ENCODE measurements at places on chromosomes 16 and 17. TPM values are rescaled to one million over a fixed set of nuclear protein-coding genes. Genes with fewer than 3 reads are reported as not detected.

DNA sequence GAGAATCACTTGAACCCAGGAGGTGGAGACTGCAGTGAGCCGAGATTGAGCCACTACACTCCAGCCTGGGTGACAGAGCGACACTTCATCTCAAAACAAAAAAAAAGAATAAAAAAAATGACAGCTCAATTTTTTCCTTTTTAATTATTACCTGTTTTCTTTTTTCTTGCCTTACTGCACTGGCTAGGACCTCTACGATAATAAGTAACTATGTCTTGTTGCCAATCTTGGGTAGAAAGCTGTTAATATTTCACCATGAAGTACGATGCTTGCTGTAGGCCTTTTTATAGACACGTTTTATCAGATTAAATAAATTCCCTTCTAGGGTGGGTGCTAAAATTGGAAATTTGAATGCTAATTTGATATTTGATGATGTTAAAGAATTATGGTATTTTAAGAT is 82.8 kb downstream of the GLG1 start:
- no peak for DNase-seq

DNA sequence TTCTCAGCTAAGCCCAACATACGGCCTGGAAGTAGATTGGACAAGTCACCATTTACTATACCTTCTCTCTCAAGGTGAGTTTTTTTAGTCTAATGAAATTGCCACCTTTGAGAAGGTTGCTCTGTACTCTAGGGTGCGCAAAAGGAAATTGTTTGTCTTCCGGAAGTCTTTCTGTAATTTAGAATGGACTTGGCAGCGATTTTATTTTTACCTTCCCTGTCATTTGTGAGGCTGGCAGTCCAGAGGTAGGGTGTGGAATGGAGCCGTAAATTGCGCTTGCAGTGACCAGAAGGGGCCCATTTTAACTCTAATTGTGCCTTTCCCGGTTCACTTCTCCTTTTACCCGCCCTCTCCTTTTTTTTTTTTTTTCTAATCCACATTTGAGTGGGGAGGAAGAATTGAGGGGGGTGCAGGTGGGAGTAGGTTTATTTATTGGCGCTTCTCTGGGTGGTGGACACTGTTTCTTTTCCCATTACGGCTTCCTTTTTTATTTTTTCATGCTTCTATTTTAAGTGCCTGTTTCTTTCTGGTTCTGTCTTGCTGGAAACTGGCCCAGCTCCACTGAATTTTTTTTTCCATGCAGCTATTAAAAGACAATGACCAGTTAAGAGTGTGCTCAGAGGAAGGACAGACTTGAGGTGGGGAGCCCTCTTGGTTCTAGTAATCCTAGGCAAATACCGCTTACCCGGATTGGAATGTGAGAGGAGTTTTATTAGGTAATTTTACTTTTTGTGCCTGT is 89.7 kb upstream of the CLEC18A start:
- DNase-seq = peak; percentile 45

DNA sequence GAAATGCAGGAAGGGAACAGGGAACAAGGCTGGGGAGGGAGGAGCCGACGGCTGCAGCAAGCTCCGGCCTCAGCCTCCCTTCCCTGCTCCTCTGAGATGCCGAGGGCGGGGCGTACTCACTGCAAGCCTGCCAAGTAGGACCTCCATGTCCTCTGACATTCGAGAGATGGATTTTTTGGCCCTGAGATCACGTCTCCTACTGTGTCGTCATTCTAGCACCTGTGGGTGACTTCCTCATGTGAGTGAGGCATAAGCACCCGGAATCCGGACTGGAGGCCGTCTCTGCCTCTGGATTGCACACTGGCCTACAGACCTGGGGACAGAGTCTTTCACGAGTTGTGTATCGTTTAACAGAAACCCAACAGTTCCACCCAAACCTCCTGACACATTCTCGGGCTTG is 14.5 kb downstream of the MRM3 start:
- DNase-seq = no peak

GRCh38 chr17:76013377-76013932 is 12.8 kb downstream of the CDK3 start:
- no peak for DNase-seq

DNA sequence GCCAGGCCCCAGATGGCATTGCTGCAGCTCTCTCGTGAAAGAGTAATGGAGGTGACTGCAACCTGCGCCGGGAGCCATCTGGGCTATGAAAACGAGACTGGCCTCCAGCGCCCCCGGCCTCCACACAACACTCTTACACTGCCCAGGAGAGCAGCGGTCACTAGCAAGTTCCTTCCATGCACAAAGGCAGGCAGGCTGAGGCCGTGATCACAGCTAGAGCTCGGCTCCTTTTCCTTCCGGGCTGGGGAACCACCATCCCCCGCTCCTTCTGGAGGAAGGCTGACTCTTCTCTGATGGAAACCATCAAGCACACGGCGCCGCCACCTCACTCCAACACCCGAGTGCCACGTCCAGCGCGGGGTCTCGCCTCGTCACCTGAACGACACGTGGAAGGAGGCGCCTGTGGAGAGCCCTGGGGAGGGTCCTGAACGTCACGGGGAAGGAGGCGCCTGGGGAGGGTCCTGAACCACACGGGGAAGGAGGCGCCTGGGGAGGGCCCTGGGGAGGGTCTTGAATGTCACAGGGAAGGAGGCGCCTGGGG is 61.9 kb downstream of the KLHDC4 start:
- DNase-seq = no peak

- no peak for DNase-seq
Measured at GRCh38 chr17:11909348-11909747, 87.9 kb downstream of the ZNF18 start.

DNA sequence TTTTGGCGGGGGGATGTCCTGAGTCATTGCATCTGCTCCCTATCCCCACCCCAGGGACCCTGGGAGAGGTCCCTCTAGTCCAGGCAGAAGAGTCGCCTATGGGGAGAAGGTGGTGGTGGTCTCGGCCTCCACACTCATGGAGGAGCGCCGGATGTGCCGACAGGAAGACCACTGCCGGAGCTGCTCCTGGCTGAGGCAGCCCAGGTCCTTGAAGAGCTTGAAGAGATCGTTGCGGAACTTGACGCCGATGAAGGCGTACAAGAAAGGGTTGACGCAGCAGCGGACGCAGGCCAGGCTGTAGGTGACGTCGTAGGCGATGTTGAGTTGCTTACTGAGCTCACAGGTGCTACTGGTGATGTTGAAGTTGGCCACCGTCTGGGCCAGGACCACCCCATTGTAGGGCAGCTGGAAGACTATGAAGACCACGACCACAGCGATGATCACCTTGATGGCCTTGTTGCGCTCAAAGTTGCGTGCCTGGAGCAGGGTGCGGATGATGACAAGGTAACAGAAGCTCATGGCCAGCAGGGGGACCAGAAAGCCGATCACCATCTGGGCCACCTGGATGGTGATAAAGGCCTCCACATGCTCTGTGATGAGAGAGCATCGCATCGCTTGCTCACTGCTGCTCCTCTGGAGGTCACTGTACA is 10.5 kb downstream of the CCR7 start:
- no peak for DNase-seq

DNA sequence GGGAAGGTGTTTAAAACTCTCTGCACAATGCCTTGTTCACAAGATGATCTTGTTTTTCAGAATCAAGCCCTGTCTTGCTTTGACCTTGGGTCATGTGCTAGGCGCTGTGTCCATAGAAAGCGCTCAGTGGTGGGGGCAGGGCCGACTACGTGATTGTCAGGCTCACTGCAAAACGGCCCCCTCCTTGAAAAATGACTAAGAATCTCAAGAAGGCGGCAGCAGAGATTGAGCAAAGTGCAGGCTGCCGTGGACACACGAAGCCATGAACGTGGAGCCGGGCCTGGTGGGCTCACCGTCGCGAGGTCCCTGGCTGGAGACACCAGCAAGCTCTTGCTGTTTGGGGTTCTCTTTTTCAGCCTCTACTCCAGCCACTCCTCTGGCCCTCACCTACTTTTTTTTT is 10.2 kb downstream of the ATP2C2 start:
- no peak for DNase-seq

DNA sequence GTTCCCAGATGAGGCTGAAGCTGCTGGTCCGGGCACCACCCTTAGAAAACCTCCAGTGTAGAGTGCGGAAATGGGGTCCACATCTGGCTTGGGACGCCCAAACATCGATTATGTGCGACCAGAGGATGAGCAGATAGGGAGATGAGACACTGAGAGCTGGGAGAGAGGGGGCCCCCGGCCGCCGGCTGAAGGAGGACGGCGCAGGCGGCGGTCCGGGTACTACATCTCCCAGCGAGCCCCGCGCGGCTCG is 182 bp upstream of the SPECC1 start:
- DNase-seq = no peak

DNA sequence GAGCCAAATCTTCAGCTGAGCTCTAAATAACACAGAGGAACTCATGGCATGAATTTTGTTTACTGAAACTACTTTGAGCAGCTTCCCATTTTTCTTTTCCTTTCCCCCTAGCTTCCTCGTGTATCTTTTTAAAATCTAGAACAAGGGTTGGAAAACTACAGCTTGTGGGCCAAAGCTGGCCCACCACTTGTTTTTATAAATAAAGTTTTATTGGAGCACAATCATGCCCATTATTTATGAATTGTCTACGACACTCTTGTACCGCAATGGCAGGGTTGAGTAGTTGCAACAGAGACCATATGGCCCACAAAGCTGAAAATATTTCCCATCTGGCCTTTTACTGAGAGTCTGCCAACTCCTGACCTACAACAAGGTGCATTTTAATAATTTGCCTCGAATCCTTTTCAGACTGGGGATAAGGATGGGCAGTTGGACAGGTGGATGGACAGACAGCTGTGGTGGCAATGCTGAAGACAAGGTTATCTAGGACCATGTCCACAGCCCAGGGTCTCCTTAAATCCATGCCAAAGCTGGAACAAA is 87.7 kb downstream of the RMI2 start:
- DNase-seq = no peak

DNA sequence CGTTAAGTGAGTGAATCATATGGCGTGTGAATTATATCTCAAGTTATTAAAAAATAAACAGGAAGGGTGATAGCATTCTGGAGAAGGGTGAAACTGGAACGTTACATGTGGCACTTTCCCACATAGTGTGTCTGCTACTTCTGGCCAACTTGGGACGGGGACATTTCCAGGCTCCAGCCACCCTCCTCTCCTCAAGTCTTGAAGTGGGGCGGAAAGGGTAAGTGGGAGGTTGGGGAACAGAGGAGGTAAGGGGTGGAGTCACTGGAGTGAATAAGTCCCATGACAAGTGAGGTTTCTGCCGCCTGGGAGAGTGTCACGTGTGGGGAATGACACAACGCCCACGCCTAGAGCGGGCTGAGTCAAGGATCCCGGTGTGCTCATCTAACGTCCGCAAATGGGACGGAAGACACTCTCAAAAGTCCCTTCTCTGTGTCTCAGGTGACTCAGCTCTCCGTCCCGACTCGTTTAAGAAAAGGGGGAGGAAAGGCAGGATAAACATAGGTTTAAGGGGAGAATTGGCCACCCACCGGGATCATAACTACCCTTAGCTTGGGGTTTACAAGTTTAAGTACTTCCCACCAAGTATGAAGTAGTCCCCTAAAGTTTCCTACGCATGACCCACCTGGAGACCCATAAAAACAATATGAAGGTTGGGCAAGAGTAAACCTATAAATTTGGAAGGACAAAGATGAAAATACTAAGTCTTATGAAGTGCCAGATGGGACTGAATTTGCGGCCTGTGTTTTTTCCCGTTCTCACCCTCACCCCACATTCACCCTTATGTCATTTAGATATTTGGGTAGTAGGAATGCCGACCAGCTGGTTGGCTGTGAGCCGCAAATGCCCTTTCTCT is 1.2 kb upstream of the SPAG9 start:
- DNase-seq = peak; percentile 97

- no peak for DNase-seq
Measured at GRCh38 chr17:72699545-72699944, 392.9 kb downstream of the SLC39A11 start.

GRCh38 chr16:3819746-3820724 is 60.5 kb downstream of the CREBBP start:
- peak; percentile 89 for DNase-seq

- DNase-seq = no peak
Measured at GRCh38 chr16:64307431-64307830, 814.4 kb downstream of the CDH11 start.

GRCh38 chr17:63819585-63820537 is 7.4 kb upstream of the PSMC5 start:
- DNase-seq = no peak

DNA sequence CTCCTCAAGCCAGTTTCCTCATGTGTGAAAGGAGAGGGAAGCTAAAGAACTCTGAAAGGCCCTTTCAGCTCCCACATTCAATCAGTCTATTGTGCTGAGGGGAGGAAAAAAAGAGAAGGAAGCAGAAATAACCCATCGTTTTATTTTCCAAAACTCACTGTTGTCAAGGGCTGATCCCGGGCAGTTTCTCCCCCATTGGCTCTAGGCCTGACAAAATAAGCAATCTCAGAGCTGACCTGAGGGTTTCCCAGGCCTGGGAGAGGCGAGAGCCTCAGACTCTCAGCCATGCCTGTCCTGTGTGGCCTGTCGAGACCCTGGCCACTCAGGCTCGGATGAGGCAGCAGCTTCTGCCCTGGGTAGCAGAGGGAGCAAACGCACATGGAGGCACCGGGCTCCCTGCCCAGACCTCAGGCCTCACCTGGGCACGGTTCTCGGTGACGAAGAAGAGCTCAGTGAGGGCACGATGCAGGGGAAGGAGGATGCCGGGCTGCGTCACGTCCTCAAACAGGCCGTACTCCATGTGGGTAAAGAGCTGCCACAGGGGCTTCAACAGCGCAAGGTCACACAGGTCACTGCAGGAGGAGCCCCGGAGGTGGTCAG is 45.0 kb upstream of the ATP2A3 start:
- DNase-seq = no peak

GRCh38 chr16:10242916-10243315 is 60.7 kb upstream of the GRIN2A start:
- DNase-seq = no peak

DNA sequence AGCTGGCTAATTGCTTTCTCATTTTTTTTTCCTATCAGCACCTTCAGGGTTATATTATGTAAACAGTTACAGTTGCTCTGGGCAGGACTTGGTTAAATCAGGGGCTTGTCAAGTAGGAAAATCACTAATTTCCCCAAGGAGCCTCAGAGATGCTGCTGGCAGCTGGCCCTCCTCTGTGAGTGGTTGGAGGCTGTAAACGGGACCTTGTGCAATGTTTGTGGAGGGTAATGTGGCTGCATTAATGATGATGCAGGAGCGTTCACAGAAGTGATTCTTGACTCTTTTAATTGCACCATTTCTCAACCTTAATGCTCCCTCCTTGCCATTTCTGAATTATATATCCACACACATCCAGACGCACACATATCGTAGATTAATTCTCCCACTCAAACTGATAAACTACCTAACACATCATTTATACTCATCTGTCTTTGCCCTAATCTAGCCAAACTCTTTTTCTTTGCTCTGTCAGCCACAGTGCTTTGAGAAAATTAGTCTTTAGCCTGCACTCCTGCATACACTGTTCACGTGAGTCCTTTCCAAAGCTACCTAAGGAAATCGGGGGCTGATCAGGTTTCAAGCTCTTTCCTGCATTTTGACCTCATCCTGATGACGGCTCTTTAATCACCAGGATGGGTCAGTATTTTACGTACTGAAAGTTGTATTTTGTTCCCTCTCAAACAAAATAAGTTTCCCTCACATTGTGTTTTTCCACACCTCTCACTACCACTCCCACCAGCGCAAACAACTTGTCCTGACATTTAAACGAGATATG is 154.4 kb upstream of the PIRT start:
- DNase-seq = no peak

- DNase-seq = no peak
Measured at GRCh38 chr17:21171309-21171922, 42.5 kb downstream of the TMEM11 start.

The PABPN1L gene
- total RNA-seq = not detected

The KRT15 gene
- 2.8 TPM for total RNA-seq

The CHST5 gene
- total RNA-seq = 0.05 TPM

The CTRB2 gene
- not detected for total RNA-seq

The MYH1 gene
- total RNA-seq = not detected

The GCGR gene
- not detected for total RNA-seq

The UBALD2 gene
- total RNA-seq = 2.9 TPM

The CBX8 gene
- total RNA-seq = 7.8 TPM

The ZDHHC1 gene
- total RNA-seq = 4.2 TPM
